ENCODE measurements at places on chromosomes 13 and 19.

DNA sequence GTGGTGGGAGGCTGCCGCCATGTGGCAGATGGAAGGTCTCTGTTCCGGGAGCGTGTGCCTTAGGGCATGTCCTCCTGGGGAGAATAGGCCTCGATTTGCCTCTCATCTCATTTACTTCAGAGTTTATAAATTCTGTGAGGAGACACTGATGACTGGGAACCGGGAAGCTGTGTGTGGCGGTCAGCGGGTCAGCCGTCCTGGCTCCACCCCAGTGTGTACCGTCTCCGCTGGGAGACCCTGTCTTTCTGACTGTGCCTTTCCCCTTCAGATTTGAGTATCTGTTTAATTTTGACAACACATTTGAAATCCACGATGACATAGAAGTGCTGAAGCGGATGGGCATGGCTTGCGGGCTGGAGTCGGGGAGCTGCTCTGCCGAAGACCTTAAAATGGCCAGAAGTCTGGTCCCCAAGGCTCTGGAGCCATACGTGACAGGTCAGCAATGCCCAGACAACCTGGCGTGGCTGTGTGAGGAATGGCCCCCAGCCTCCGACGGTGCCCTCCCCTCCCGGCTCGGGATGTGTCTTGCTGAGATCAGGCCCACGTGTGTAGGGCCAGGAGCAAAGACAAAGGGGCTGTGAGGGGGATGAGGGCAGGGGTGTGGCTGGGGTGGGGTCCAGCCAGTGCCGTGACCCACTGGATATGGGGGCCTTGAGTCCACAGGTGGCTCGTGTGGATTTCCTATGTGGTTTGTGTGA, 21.6 kb downstream of the ATP4B start:
- DNase-seq: no peak

DNA sequence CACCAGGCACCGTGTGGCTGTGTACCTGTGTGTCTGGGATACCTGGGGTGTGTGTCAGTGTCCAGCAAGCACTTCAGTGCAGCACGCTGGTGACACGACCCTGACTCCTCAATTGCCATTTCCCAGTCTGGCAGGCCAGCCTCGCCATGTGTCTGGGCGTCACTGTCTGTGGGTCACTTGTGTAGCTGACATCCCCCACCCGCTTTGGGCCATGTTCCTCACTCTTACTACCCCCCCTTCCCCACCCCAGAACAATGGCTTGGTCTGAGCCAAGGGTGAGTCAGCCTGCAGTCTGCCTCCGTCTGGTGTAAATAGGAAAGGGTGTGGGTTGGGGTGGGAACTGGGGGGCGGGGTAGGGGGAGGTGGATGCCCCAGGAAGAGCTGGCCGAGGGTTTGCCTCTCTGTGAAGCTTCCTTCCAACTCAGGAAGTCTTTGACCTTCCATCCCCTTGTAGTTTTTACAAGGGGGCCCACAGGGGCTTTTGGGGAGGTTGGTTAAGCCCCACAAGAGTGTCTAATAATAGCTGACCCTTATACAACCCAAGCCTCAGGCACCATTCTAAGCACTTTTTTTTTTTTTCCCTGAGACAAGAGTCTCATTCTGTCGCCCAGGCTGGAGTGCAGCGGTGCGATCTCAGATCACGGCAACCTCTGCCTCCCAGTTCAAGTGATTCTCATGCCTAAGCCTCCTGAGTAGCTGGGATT, 17.6 kb downstream of the NOVA2 start:
- no peak for DNase-seq

DNA sequence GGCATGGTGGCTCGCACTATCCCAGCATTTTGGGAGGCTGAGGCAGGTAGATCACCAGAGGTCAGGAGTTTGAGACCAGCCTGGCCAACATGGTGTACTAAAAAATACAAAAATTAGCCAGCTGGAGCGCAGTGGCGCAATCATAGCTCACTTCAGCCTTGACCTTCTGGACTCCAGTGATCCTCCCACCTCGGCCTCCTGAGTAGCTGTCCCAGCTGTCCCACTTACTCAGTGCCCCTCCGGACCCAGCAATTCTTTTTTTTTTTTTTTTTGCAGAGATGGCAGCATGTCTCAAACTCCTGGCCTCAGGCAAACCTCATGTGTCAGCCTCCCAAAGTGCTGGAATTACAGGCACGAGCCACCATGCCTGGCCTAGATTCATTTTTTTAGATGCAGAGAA, 2.3 kb upstream of the ADAT3 start:
- no peak for DNase-seq

DNA sequence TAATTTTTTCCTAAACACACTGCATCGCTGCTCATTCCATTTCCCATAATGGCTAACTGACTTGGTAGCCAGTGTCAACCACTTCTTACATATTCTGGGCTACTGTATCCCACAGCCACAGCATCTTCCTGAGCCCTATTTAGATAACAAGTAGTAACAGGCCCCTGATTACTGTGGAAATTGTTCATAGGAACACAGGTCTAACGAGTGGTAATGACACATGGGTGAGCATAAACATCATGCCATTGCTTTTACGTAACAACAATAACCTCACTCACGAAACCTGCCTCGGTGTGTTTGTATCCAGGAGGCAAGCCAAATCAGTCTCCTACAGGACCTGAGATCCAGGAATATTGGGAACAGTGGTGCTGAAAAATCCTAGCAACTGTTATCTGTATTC, 438.6 kb downstream of the KLF5 start:
- DNase-seq: no peak

Measured in CD4-positive, alpha-beta T cell treated with Interleukin-10 for 1 hour (primary cell).